Mucosa of descending colon (tissue), 3 donors: ENCODE measurements at places on chromosomes 2 and 18. TPM values are rescaled to one million over a fixed set of nuclear protein-coding genes. Genes with fewer than 3 reads are reported as not detected.

The LONRF2 gene
- total RNA-seq: 0.67 TPM

The NEMP2 gene
- 4.1 TPM for total RNA-seq

The RGPD4 gene
- total RNA-seq: 0.13 TPM

The SS18 gene
- 45.5 TPM for total RNA-seq

The ATRAID gene
- 82.0 TPM for total RNA-seq

The SLC5A7 gene
- not detected for total RNA-seq

The IL18R1 gene
- total RNA-seq: 5.2 TPM
